ENCODE measurements at places on chromosomes 3 and 15. TPM values are rescaled to one million over a fixed set of nuclear protein-coding genes. Genes with fewer than 3 reads are reported as not detected.

DNA sequence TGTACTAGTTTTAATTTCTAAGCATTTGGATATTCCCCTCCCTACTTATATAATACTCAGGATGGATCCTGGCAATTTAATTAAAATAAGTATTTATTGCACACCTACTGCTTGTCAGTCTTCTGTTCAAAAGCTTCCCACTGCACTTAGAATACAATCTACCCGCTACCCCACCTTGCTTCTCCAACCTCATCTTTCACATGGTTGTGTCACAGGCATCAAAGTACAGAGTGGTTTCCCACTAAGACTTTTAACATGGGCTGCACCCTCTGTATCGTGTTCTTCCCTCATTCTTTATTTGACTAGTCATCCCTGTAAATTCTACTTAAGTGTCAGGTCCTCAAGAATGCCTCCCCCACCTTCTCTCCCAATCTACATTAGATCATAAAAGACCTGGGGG, 35.0 kb downstream of the RIOX2 start:
- no peak for DNase-seq

The HAPLN3 gene
- total RNA-seq, result 9.6 TPM

DNA sequence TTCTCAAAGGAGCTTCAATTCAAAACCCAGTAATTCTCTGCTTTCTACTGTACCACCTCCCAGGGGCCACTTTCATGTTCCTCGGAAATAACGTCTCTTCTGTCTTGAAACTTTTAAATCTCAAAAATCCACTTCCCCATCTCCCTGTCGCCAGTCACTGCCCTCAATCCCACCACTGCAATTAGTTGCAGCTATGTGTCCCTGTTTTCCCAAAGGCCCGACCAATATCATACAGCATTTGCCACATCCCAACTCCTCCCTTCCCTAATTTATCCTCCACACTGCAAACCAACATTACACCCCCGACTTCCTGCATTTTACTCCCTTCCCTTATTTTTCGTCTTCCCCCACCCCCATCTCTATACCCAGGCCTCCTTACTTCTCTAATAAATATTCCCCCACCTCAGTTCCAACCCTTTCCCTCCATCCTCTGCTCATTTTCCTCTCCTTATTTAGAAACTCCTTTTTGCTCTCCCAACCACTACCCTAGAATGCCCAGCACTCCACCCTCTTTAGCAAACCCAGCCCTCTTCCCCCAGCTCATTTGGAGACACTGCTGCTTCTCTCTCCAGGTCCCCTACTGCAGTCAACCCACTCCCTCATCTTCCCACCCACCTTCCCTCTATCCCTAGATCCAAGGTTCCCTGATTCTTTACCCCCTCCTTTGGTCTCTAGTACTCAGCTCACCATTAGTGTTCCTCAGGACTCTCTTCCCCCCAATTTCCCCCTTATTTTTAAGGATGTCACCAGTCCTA, 1.1 kb downstream of the NPTN start:
- DNase-seq, result peak; percentile 35

The SLC28A1 gene
- not detected for total RNA-seq

- DNase-seq, result no peak
Measured at GRCh38 chr3:155934230-155934629, 63.8 kb downstream of the GMPS start.

The MINAR1 gene
- 17.7 TPM for total RNA-seq

The GRIP2 gene
- total RNA-seq, result 4.2 TPM

- DNase-seq, result no peak
Measured at GRCh38 chr3:66956742-66957141, 41.4 kb upstream of the KBTBD8 start.

DNA sequence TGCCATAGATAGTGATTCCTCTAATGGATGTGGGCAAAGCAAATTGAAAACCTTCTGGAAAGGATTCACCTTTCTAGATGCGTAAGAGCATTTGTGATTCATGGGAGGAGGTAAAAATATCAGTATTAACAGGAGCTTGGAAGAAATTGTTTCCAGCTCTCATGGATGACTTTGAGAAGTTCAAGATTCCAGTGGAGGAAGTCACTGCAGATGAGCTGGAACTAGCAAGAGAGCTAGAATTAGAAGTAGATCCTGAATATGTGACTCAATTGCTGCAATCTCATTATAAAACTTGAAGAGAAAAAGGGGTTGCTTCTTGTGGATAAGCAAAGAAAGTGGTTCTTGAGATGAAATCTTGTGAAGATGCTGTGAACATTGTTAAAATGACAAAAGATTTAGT, 88.0 kb upstream of the ACKR4 start:
- no peak for DNase-seq

- peak; percentile 25 for DNase-seq
Measured at GRCh38 chr3:9862391-9863057, 17.5 kb downstream of the CIDEC start.

- DNase-seq, result no peak
Measured at GRCh38 chr15:84908564-84908963, 24.1 kb downstream of the SLC28A1 start.

- DNase-seq, result peak; percentile 14
Measured at GRCh38 chr15:34754674-34755418, at the start of gene GJD2. GJD2 (minus strand) TSS chr15:34754998; CDS start chr15:34754488, 510 bp downstream.

- no peak for DNase-seq
Measured at GRCh38 chr15:100783760-100784492, 95.7 kb upstream of the ALDH1A3 start.

DNA sequence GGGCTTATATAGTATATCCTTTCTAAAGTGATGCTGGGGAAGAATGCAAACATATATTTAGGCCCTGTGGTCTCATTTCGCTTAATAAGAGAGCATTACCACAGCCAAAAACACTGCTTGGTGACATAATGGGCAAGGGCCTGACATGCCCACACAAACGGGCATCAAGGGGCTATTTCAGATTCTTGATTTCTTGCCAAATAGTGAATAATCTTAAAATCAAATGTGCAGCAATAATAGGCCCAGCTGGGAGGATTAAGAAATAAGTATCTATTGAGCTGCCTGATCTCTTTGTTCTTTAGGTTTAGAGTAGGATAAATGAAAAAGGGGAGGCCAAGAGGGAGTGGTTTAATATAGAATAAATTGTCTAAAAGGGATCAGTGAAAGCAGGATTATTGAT, 241.0 kb upstream of the GBE1 start:
- DNase-seq, result no peak

DNA sequence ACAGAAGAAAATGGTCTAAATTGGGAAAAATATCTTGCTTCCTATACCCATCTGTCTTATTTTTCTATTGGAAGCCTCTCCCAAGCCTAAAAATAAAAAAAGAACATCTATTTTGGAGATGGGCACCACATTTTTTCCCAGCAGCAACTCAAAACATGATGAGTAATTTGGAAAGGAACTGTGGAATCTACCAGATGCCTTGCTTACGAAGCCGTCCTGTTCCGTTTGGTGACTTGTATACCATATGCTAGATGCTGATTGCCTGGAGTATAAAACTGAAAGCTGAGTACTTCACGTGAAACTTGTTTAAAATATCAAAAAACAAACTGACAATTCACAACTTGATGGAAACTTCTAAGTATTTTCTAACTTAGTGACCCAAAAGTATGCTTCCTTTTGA, 491.0 kb downstream of the ROBO2 start:
- peak; percentile 36 for DNase-seq

DNA sequence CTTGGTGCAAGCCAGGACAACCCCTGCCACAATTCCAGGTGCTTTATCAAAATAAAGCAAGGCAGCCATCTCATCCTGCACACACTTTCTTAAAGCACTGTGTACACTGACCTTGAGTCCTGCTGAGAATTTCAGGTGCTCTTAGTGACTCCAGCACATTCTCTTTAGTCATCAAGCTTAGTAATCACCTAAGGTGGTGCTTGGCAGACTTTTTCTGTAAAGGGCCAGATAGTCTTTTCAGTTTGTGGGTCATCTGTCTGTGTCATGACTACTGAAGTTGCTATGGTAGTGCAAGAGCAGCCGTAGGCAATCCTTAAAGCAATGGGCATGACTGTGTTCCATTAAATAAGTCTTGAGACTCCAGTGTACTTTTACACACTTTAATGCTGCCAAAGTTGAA, 36.4 kb downstream of the RIOX2 start:
- DNase-seq, result no peak

DNA sequence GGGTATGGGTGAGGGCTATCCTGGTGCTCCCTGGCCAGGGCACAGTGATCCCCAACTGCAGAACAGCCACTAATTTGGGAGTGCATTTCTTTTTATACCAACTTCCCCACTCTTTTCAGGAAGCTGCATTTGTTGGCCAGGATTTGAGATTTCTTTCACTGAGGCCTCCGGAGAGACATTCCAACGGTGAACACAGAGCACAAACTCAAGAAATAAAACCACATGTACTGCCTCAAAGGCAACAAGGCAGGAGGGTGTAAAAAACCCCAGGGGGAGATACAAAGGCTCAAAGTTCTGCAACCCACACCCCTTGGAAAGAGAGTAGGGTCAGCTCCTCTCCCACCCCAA, 65.3 kb downstream of the CPN2 start:
- DNase-seq, result no peak

DNA sequence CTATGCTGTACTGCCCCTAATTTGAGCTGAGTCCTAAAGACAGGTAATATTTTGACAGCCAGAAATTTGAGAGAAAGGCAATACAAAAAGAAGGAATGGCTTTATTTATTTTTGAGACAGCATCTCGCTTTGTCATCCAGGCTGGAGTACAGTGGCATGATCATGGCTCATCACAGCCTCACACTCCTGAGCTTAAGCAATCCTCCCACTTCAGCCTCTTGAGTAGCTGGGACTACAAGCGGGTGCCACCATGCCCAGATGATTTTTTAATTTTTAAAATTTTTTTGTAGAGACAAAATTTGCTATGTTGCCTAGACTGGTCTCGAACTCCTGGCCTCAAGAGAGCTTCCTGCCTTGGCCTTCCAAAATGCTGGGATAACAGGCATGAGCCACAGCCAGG, 77.4 kb upstream of the SLC4A7 start:
- DNase-seq, result no peak

DNA sequence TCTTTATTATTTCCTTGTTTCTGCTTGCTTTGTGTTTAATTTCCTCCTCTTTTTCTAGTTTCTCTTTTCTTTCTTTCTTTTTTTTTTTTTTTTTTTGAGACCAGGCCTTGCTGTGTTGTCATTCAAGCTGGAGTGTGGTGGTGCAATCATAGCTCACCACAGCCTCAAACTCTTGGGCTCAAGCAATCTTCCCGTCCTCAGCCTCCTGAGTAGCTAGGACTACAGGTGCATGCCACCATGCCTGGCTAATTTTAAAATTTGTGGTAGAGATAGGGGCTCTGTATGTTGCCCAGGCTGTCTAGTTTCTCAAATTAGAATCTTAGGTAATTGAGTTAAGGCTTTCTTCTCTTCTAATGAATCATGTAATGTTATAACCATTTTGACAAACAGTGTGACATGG, 22.4 kb downstream of the SLMAP start:
- no peak for DNase-seq

The DNAH12 gene
- total RNA-seq, result 1.7 TPM

The ZNF385D gene
- total RNA-seq, result 99.6 TPM

Measured in cerebellum (tissue), 4 donors.